ENCODE measurements at places on chromosomes 16 and 17.

DNA sequence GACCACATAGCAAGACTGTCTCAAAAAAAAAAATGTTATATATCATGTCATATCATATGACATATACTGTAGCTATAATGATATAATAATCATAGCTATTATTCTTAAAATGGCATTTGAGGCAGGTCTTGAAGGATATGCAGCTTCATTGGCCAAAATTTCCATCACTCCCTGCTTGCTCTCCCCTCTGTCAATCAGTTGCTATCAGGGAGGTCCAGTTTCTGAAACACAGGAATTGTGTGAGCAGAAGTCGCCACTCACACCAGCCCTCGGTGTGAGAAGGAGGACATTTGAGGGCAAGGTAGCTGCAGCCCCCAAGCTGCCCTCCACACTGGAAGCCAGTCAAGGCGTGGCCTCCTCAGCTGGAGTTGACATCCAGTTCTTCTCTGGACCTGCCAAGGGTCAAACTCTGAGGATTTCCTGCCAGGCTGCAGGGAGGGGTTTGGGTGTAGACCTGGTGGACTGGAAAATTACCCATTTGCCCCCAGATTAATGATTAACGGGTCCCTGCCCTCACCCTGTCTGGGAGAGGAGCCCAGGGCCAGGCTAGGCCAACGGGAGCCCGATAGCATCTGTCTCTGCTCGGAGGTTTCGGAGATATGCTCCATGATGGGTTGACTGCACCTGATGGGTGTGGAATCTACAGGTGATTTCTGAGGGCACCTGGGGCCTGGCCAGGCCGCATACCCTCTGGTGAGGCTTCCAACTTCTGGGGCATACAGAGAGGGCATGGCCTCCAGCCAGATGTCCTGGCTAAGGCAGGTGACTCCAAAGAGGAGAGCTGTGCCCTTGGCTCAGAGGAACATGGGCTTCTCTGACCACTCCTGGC lies 18.8 kb downstream of the WNT9B start:
- no peak for DNase-seq

DNA sequence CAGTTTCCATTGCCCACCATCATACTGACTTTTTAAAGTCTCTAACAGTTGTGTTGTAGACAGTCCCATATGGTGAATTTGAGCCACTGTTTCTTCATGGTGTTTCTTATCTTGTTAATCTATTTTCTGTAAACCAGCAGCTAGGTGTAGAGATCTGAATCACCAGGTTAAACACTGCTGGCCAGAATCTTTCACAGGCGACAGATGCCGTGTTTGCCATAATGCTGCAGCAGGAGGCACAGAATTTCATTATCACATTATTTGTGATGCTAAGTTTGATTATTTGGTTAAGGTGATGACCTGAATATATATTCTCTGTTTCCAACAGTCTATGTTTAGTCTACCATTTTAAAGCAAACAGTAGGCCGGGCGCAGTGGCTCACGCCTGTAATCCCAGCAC lies 11.5 kb upstream of the CNGB1 start:
- no peak for DNase-seq

DNA sequence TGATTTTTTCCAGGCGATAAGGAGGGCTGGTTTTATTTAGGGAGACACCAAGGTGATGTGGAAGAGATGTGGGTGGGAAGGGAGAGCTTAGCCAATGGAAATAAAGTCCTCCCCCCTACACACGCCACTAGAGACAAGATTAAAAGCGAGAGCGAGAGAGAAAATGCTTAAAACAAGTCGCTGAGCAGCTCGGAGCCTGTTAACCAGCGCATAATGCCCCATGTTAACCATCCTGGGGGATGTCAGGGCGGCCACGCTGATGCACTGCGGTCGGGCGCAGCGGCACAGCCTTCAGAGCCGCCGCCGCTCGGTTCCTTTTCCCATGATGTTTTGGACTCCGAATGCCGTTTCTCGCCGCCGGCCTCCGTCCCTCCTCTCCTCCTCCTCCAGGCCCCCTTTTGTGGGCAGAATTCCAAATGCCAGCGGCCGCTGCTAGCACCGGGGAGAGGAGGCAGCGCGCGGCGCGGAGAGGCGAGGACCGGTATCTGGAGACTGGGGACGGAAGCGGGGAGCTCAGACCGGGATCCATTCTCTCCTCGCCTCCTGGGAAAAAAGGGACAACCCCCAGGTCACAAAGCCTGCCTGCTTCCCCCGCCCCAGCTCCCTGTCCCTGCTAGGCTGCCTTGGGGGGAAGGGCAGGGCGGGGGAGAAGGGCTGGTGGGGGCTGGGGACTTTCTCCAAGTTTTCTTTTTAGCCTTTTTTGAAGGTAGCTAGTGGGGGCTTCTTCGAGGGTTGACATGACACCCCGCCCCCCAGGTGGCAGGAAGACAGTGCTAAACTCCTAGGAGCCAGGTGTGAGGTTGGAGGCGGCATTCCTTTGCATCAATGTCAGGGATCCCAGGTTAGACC lies 98.1 kb upstream of the CCL2 start:
- no peak for DNase-seq

DNA sequence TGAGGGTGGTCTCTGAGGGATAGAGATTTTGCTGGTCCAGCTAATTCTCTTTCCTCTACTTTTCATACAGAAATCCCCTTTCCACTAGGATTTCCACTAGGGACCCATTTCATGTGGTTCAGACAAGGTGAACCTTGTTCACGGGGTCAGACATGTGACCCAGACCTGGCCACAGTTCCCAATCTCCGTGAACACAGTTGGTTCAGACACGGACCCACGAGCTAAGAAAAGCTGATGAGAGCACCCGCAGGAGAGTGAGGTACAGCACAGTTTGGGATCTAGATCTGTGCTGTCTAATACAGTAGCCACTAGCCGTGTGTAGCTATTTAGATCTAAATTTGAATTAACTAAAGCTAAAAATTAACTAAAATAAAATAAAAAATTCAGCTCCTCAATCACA lies 88.1 kb downstream of the AXIN2 start:
- DNase-seq = no peak

DNA sequence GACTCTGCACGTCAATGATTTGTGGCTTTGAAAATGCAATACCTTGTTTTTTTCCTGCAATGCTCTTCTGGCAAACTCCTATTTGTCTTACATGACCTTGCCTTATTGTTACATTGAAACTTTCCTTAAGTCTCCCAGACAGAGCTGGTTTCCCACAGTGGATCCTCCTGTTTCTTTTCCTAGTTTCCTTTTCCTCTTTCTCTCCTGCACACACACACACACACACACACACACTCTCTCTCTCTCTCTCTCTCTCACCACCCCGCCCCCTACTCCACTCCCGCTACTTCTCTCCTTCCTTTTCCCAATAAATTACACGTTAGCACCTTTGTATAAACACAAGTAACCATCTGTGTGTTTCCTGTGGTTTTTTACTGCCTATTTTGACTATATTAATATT lies 2.3 kb downstream of the ORC6 start:
- DNase-seq = no peak

DNA sequence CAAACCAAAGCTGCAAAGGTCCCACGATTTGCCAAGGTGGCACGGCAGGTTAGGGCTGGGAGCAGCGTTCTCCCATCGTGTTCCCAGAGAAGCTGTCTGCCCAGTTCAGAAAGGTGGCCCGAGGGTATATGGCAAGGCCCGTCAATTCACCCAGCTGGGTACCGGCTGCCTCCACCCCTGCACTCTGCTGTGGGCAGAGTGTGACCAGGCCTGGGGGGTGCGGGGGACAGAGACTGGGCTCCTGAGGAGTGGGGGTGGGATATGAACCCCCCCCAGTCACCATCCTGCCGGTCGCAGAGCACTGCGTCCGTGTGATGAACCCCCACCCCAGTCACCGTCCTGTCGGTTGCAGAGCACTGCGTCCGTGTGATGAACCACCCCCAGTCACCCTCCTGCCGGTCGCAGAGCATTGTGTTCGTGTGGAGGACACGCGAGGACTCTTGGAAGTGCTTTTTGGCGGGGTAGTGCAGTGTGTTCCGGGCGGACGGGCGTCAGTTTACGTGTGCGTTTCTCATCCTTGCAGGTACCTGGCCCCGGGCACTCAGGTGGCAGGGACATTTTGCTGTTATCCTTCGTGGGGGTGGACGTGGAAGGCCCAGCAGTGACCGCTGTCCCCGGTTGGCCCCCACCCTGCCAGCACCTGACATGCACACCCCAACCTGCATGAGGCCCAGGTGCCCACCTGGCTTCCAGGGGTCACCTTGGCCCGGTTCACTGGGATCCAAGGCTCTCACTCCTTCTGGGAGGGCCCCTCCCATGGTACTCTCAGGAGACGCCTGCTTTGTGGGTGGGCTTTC lies 2.7 kb upstream of the FASN start:
- no peak for DNase-seq

DNA sequence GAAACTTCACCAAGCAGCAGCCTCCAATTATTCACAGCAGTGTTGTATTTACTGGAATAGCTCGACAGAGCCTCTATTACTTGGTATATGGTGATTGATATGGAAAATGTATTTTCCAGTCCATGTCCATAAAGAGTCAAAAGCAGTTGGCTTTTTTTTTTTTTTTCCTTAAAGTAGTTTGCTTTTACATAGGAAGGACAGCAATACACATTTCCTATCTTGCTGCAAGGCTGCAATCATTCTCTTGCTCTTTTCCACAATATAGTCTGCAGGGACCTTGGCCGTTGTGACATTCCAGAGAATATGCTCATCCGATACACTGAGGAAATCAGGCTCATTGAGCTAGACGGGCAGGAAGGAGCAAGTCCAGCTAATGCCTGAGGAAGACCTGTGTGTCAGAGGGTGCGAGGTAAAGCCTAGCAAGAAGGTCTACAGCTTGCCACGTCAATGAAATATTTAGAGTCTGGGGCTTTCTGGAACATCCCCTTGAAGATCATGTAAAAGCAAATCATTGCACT lies 131.1 kb downstream of the ENGASE start:
- no peak for DNase-seq

GRCh38 chr16:68508013-68508412 lies 31.1 kb upstream of the ZFP90 start:
- no peak for DNase-seq

GRCh38 chr17:14784997-14785696 lies 480.0 kb downstream of the PMP22 start:
- no peak for DNase-seq

DNA sequence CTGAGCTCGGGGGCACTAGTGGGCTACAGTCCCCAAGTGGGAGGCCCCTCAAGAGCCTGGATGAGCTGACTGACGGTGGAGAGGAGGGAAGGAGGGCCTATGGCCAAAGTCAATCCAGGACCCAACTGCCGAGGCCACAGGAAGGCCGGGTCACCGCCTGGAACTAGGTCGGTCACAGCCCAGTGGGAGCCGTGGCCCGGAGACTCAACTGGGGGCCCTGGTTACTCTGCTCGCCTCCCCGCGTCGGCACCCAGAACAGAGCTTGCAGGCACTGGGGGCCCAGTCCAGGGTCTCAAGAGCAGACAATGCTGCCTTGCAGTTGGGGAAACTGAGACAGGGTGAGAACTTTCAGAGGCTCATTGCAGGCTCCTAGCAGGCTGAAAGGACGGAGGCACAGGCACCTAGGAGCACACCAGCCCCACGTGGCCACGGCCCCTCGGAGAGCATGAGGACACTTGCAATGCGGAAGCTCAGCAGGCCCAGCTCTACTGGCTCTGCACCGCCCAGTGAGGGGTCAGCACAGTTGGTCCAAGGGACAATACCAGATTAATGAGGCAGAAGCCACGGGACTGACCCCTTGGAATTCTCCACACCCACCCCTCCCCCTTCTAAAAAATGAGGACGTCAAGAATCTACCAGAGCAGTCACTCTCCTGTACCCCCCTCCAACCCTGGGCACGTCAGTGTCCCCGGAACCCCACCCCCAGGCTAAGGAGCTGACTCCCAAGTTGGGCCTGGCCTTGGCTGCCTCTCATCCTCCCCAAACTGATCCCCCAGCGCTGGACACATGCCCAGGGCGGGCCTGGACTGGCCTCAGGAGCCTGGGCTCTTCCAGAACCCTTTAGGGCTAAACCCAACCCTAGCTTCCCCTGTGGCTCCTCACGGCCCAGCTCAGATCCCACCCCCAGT lies 2.2 kb downstream of the HS3ST6 start:
- DNase-seq = no peak

DNA sequence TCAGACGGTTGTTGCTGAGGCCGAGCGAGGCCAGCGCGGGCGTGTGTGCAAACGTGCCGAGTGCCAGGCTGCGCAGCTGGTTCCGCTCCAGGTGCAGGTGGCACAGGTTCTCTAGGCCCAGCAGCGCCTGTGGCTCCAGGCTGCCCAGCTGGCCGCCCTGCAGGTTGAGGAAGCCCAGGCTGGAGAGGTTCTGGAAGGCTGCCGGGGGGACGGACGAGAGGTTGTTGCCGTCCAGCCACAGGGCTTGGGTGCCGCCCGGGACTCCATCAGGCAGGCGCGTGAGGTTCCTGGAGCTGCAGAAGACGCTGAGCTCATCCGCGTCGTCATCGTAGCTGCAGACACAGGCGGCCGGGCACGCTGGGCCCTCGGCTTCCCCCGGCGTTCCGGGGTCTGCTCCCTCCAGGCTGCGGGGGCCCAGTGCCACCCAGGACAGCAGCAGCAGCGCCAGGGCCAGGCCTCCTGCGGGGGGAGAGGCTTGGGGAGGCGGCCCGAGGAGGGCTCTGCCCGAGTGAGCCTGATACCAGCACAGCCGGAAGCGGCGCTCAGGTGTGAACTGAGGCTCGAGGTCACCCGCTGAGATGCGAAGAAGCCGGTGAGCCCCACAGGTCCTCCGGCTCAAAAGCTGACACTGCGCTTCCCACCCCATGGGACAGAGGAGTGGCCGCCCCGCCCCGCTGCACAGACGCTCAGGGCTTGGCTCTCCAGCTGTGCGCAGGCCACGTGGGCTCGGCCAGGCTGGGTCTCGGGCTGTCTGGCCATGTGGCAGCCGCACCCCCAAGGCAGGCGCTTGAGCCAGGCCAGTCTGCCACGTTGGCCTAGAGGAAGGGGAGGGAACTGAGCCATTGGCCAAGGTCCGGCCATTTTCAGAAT lies 1.3 kb downstream of the IGFALS start:
- no peak for DNase-seq

- DNase-seq = no peak
Measured at GRCh38 chr16:69166946-69167930, 19.7 kb upstream of the SNTB2 start.

- no peak for DNase-seq
Measured at GRCh38 chr16:81637336-81638235, 141.5 kb upstream of the PLCG2 start.

- no peak for DNase-seq
Measured at GRCh38 chr16:21327046-21327445, 49.0 kb upstream of the CRYM start.

DNA sequence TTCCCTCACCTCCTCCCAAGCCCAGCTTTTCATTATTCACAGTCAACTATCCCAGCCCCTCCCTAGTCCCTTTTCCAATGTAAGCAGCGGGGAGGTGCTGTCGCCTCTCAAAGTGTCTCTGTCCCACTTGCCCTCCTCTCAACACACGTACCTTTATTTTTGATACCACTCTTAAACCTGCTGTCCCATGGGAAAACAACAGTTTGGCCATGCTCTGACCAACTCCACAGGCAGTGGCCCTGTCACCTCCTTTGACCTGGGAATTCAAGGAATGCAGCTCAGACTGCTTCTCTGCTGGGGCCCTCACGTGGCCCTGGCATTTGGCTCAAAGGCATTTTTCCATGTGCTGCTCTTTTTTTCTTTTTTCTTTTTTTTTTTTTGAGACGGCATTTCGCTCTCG lies 4.2 kb downstream of the LYRM9 start:
- no peak for DNase-seq

Data from NCI-H1048 (cell line).